ENCODE measurements at places on chromosomes 1 and 21.

DNA sequence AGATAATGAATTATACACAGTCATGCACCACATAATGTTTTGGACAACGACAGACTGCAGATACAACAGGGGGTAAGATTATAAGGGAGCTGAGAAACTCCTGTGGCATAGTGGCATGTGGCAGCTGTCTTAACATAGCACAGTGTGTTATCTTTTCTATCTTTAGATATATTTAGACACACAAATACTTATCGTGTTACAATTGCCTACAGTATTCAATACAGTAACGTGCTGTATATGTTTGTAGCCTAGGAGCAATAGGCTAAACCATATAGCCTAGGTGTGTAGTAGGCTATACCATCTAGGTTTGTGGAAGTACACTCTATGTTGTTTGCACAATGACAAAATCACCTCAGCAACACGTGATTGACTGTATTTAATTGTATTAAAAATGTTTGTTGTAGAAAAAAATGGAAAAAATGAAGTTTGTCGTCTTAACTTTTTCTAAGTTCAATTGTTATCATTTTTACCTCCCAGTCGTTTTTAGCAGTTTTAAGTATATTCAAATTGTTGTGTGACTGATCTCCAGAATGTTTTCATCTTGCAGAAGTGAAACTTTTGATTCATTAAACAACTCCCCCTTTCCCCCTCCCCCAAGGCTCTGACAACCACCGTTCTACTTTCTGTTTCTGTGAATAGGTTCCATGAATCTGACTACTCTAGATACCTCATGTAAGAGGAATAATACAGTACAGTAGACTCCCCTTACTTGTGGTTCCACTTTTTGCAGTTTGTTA lies 351.0 kb upstream of the B3GALT2 start:
- no peak for DNase-seq

GRCh38 chr1:37533317-37534093 lies 18.9 kb upstream of the MEAF6 start:
- DNase-seq = peak; percentile 69

DNA sequence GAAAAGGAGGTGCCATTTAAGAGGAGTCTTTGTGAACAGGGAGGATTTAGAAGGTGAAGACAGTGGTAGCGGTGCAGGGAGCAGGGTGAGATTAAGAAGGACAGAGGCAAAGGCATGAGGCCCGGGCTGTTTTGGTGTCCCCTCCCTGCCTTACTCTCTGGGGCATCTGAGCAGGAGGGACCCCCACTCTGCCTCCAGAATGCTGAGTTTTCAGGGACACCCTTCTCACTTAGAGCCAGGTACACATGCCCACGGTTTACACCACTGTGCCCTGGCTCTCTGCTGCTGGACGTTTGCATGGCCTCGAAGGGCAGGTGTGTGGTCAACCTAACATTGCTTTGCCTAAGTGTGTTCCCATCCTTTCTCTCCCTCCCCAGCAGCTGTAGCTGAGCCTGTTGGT lies 20.5 kb upstream of the PARP1 start:
- DNase-seq = no peak

- no peak for DNase-seq
Measured at GRCh38 chr1:33516428-33516827, 44.0 kb downstream of the ZSCAN20 start.

DNA sequence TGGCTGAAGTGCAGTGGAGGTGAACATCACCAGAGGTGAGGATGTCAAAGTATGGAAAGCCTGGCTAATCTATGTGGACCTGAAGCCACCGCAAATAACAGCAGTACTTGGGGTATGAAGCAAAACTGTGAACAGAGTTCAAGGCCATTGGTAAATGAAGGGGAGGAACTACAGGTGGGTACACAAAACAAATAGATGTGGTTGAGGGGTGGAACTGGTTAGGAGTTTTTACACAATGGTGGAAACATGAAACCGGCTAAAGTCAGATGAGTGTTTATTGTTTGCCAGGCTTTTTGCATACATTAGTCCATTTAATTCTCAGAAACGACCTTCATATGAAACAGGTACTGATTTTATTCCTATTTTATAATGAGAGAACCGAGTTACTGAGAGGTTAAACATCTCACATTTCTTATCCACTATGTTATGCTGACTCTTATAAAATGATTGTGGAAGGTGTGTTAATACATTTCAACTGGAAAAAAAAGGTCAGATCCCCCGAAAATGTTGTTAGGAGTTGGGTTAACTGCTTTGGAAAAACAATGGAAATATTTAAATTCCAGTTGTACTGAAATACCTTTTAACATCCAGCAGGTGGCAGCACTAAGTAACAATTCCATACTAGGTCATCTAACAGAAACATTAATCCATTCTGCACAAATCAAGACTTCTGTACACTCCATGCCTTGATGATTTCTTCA lies 44.3 kb upstream of the GTF2B start:
- peak; percentile 54 for DNase-seq

DNA sequence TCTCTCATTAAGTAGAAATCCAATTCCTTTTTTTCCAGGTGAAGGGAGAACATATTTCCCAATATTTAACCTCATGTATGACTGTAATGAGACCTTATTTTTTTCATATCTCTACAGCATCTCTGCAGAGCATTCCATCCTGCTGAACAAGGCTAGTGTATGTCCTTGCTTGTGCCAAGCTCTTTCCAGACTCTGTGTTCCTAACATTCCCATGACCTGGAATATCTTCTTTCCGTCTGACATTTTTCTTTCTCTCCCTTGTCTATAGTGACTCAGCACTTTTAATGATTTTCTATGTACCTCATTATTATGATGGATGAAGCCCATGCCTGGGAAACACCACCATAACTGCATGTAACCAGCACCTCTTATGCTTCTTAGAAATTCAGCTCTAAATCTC lies 278.3 kb upstream of the NRIP1 start:
- no peak for DNase-seq

DNA sequence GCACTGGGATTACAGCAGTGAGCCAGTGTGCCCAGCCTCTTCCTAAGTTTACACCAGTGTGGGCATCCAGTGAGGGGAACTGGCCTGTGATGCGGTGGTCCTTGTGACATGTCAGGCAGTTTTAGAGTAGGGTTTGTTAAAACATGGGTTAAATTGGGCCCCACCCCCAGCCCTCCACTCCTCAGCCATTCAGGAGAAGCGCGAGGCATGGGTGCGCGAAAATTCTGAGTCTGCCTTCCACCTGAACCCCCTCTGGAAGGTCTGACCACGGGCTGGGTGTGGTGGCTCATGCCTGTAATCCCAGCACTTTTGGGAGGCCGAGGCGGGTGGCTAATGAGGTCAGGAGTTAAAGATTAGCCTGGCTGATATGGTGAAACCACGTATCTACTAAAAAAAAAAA lies 51.7 kb downstream of the SKI start:
- peak; percentile 45 for DNase-seq

- peak; percentile 56 for DNase-seq
Measured at GRCh38 chr21:16117851-16118590, 388.2 kb downstream of the USP25 start.

DNA sequence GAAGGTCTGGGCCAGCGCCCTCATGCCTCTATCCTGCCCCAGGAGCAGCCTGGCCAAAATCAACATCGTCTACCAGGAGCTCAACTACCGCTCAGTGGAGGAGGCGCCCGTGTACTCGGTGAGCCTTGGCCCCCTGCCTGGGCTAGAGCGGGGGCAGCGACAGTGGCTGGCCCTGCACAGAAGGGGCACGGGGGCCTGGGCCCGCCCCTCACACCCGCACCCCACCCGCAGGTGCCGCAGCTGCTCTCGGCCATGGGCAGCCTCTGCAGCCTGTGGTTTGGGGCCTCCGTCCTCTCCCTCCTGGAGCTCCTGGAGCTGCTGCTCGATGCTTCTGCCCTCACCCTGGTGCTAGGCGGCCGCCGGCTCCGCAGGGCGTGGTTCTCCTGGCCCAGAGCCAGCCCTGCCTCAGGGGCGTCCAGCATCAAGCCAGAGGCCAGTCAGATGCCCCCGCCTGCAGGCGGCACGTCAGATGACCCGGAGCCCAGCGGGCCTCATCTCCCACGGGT lies 10.8 kb downstream of the SCNN1D start:
- peak; percentile 31 for DNase-seq

DNA sequence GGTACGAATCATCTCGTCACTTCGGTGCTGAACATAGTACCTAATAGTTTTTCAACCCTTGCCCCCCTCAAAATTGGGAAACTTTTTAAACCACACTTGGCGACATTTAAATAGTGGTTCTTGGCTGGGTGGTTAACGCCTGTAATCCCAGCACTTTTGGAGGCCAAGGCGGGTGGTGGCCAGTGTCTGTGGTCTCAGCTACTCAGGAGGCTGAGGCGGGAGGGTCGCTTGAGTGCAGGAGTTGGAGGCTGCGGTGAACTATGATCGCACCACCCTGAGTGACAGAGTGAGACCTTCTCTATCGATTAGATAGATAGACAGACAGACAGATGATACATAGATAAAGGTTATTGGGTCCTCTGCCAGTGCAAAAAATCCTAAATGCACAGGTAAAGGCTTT lies 55.5 kb upstream of the RASAL2 start:
- DNase-seq = no peak

- no peak for DNase-seq
Measured at GRCh38 chr1:39940253-39940652, 14.7 kb upstream of the MFSD2A start.

DNA sequence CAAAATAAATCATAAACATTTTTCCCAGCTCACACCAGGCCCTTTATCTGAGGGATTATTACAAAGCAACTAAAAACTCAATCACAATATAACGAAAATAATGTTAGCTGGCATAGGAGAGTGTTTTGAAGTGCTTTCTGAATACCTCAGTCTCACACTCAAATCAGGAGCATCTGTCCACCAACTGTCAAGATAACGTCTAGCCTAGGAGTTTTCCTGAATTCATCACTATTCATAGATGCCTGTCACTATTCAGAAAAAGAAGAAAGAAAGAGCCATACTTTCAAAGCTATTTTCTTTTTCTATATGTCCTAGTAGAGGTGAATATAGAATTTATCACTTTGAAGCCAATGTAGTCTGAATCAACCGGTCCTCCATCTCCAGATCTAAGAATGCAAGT lies 127.0 kb downstream of the AKT3 start:
- no peak for DNase-seq

- DNase-seq = no peak
Measured at GRCh38 chr1:17640393-17640792, 100.9 kb downstream of the ARHGEF10L start.

GRCh38 chr1:95640746-95641145 lies 406.7 kb downstream of the RWDD3 start:
- no peak for DNase-seq

DNA sequence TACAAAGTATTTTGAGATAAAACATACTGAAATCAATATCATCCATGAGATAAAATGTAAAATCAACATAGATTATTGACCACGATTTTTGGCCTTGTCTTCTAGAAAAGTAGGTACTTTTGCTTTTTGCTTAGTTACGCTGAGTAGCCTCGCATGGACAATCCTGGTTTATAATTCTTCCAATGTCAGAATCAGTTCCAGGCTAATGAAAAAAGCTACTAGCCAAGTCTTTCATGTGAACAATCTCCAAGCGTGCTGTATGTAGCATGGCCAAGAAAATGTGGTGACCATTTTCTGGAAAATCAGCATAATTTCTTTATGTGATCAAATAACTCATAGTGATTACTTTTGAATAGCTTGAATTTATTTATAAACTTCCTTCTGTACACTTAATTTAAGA lies 145.8 kb downstream of the NTMT2 start:
- no peak for DNase-seq

- no peak for DNase-seq
Measured at GRCh38 chr1:241440904-241441303, 78.7 kb downstream of the FH start.

GRCh38 chr1:36533897-36534296 lies 51.2 kb upstream of the CSF3R start:
- DNase-seq = no peak

- DNase-seq = no peak
Measured at GRCh38 chr1:212973426-212973825, 23.1 kb downstream of the VASH2 start.

DNA sequence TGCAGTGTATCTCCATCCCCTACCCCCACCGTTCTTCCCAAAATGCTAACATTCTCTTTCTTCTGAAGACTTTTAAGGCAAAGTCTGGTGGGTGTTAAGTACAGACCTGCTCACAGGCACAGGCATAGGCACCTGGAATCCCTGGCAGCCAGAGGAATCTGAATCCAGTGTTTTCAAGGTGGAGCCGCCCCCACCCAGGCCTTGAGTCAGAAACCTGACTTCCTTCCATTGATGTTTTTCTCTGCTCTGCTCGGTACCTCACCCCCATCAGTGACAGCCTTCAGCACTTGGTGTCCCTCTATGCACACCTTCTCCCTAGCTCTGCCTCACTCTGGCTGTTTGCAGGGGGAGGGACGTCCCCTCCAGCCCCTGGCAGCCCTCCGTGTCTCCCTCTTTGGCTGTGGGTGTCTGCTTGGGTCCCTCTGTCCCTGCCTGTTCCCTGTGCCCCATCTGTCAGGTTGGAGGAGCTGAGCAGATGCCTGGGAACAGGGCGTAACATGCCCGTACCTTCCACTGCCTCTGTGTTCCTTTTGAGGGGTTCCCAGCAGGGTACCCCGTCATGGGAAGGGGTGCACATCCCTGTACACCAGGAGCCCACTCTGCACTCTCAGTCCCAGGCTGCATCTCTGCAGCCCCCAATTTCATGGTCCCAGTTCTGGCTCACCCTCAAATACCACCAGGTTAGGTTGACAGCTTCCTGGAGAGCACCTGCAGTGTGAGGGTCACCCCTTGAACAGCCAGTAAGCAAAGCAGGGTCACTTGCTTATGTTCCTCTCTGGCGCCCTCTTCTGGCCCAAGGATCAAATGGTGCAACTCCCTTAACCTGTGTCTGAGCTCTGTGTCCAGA lies 6.7 kb downstream of the NCDN start:
- DNase-seq = peak; percentile 80

DNA sequence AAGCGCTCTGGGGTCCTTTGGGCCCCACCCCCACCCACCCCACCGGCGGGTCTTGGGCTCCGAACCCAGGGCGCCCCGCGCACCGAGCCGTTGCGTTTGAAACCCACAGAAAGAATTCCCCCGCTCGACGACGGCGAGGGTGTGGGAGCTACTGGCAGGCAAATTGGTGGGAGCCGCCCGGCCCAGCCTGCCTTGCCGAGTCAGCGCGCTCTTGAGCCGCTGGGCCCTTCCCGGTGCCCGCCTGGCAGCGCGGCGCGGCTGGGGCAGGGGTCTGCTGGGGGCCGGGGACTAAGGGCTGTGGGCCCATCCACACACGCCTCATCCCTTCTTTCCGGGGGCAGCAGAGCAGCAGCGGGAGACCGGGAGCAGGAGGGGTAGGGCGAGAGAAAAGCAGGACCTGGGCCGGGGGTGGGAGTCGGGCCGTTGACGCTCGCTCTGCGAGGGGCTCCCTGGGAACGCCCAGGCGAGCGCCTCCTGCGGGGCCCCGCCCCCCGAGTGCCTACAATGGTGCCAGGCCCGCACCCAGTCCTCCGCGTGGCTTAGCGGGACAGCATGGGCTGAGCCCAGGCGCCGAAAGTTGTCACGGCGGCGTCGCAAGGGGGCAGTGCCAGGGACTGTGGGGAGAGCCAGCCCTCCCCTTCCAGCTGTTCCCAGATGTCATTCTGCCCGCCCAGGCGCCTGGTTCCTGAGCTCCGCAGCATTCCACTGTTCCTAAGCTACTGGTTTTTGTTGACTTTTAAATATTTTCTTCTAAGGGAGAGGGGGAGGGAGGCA lies at the start of gene C1orf94:
Gene C1orf94, plus strand, starts transcription at position 78 of the 774 bp plus-strand sequence. CDS start 883 bp downstream, outside the sequence.
- no peak for DNase-seq

GRCh38 chr1:208132287-208132882 lies 111.8 kb downstream of the PLXNA2 start:
- peak; percentile 73 for DNase-seq
